ENCODE measurements at places on chromosomes 13 and 19.

DNA sequence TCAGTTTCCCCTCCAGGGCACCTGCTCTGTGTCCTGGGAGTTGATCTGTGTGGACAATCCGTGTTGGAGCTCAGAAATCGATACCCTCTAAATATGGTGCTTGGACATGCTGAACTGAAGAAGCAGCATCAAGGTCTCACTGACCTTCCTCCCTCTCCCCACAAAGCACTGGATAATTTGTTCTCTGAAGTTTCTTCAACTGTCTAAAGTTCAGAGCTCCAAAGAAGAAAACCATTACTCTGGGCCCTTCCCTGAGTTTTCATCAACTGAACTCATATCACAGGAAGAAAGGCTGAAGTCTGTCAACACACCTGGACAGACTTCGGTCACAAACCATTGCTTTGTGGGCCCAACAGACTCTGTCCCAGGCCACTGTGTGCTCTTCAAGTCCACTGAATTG lies 132.1 kb downstream of the RGCC start:
- no peak for DNase-seq

- no peak for DNase-seq
Measured at GRCh38 chr13:99991828-99992775, 10.5 kb downstream of the ZIC2 start.

DNA sequence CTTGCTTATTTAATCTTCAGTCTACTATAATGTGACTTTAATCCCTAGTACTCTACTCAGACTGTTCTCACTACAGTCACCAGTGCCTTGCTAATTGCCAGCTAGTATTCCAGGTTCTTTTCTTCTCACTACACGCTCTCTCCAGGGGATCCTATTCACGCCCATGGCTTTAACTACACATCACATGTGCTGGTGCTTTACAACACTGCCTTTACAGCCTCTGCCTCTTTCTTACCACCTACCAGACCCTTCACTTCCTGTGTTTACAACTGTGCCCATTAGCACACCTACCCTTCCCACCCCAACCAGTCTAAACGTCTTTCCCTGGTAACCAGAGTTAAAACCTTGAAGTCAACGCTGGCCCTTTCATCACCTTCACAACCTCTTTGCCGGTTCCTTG lies 249.5 kb downstream of the DNAJC15 start:
- no peak for DNase-seq

- peak; percentile 4 for DNase-seq
Measured at GRCh38 chr13:37944869-37945442, 75.4 kb upstream of the TRPC4 start.

DNA sequence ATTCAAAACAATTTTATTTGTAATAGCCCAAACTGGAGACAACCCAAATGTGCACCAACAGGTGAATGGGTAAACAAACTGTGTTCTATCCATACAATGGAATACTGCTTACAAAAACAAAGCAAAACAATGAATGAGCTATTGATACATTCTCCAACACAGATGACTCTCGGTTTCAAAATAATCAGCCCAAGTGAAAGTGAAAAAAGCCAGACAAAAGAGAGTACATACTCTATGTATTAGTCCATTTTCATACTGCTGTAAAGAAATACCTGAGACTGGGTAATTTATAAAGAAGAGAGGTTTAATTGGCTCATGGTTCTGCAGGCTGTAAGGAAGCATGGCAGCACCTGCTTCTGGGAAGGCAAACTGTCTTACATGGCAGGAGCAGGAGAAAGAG lies 65.2 kb upstream of the LRCH1 start:
- no peak for DNase-seq

- no peak for DNase-seq
Measured at GRCh38 chr19:52691215-52691610, 43.6 kb downstream of the ZNF611 start.

GRCh38 chr13:99911965-99912566 lies 59.5 kb downstream of the ZIC5 start:
- no peak for DNase-seq

- DNase-seq, result no peak
Measured at GRCh38 chr13:73096173-73096572, 37.4 kb downstream of the KLF5 start.

DNA sequence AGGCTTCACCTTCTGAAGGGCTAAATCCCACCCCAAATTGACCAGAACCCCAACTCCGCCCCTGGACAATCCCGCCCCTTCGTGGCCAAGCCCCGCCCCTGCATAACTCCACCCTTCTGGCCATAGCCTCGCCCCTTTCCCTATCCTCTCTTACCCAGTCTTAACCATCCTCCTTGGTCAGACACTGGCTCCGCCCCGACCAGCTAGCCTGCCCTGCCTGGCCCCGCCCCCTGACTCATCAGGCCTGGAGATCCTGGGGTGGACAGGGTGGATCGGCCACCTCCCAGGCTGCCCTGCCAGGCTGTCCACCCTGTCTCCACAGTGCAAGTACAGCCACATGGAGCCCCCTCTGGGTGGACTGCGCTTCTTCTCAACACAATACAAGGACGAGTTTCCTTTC lies 8.0 kb upstream of the ZNF358 start:
- peak; percentile 94 for DNase-seq

GRCh38 chr19:18698321-18699167 lies 15.1 kb downstream of the CRTC1 start:
- no peak for DNase-seq

DNA sequence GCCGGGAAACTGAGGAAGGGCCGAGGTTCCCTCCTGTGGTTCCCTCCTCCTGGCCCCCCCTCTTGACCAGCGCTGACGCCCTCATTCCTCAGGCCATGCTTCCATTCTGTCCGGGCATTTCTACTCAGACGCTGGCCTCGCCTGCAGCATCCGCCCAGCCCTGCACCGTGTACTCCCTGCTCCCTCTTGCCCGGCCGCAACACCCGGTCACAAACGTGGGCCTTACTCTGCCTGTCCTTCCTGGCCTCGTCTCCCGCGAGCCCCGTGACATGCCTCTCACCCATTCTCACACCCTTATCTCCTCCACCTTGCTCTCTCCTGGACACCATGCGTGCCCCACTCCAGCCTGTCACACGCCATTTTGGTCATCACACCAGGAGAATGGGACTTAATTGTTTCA lies 11.3 kb downstream of the HDGFL2 start:
- no peak for DNase-seq

GRCh38 chr13:37070145-37070695 lies 10.7 kb upstream of the SUPT20H start:
- no peak for DNase-seq

GRCh38 chr13:62906896-62907295 lies 1491.2 kb upstream of the PCDH20 start:
- DNase-seq, result no peak

GRCh38 chr13:95137096-95137495 lies 164.2 kb downstream of the ABCC4 start:
- DNase-seq, result peak; percentile 30

- peak; percentile 69 for DNase-seq
Measured at GRCh38 chr13:102846261-102847015, 606 bp downstream of the ERCC5 start.

- DNase-seq, result no peak
Measured at GRCh38 chr13:21833921-21834320, 163.0 kb downstream of the FGF9 start.

DNA sequence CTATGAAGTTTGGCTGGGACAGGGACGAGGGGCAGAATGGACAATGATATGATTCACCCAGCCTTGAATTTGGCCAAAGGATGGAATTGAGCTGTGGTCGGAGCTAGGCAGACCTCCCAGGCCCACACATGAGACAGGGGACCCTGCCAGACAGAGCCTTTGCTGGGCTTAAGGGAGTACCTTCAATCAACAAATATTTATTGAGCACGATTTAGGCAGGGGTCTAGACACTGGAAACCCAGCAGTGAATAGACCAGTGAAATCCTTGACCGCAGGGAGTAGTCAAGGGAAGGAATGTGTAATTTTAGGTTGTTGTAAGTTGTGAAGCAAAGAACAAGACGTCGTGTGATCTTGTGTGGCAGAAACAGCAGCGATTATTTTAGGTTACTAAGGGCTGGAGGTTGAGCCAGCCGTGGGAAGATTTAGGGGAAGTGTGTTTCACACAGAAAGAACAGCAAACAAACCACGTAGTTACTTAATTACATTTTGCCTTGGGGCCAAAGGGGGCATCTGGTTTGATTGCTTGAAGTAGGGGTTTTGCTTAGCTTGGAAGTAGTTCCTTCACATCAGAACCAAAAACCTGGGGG lies 16.9 kb upstream of the AP1M2 start:
- DNase-seq, result peak; percentile 48

GRCh38 chr13:87093399-87093798 lies 577.8 kb upstream of the SLITRK5 start:
- no peak for DNase-seq

GRCh38 chr13:95073747-95074311 lies 227.4 kb downstream of the ABCC4 start:
- DNase-seq, result no peak

DNA sequence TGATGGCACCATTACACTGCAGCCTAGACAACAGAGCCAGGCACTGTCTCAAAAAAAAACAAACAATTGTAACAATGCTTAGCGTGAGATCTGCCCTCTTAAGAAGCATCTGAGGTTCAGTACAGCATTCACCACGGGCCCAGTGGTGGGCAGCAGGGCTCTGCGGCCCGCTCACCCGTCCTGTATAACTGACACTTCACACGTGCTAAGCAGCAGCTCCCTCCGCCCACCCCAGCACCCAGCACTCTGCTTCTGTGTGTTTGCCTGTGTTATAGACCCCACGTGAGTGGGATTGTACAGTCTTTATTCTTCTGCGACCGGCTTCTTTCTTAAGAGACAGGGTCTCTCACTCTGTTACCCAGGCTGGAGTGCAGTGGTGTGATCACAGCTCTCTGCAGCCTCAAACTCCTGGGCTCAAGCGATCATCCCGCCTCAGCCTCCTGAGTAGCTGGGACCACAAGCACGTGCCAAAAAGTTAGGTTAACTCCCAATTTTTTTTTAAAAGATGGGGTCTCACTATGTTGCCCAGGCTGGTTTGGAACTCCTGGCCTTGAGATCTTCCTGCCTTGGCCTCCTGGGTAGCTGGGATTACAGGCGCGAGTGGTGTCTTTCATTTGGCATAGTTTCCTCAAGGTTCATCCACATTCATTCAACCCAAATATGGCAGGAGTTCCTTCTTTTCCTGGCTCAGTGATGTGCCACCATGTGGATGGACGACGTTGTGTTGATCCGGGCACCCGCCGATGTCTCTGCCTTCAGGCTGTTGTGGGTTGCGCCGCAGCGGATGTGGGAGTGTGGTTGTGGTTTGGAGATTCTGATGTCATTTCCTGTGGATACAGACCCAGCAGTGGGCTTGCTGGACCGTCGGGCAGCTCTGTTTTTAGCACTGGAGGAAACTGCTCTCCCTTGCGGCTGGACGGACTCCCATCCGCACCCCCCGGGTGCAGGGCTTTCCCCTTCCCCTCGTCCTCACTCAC lies 170.0 kb downstream of the KDM4B start:
- DNase-seq, result peak; percentile 77

DNA sequence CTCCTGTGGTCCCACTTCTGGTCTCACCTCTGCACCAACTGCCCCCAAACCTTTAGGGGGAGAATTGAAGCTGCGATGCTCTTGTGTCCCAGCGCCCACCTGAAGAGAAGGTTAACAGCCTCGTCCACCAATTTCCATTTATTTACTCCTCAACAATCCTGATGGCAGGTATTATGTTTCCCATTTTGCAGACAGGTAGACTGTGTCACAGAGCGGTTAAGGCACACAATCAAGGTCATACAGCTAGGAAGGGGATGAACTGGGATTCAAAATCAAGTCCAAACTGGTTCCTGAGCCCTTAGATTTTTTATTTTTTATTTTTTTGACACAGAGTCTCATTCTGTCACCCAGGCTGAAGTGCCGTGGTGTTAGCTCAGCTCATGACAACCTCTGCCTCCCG lies 6.2 kb downstream of the DNASE2 start:
- DNase-seq, result no peak

- DNase-seq, result no peak
Measured at GRCh38 chr19:12766051-12766521, 9.3 kb downstream of the HOOK2 start.

- DNase-seq, result no peak
Measured at GRCh38 chr19:19489804-19490204, 25.5 kb downstream of the TSSK6 start.

DNA sequence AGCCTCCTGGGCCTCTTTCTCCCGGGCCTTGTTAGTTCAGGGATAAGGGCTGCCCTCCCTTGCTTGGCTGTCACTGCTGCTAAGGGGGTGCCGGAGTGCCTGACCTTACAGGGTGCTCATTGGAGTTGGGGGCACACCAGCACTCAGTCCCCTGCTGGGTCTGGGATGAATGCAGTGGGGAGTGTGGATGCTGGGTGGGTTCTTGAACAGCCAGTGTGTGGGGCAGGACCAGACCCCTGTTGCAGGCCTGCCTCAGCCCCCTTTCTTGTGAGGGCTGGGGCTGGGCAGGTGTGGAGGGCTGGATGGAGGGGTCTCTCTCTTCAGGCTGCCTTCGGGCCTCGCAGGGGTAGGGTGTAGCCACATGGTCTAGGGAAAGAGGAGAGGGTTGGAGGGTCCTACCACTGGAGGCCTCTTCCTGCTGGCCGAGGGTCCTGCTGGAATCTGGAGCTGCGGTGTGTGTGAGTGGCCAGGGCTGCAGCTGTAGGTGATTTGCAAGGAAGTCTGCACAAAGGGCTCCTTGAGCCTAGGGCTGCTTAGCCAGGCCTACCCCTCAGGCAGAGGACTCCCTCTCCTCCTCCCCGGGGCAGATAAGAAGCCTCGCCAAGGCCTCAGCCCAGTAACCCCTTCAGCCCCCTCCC lies 3.2 kb downstream of the CEBPA start:
- DNase-seq, result no peak

- DNase-seq, result no peak
Measured at GRCh38 chr19:49807058-49807903, 5.8 kb downstream of the FUZ start.

- DNase-seq, result peak; percentile 41
Measured at GRCh38 chr13:51733374-51734298, 70.3 kb downstream of the DHRS12 start.

DNA sequence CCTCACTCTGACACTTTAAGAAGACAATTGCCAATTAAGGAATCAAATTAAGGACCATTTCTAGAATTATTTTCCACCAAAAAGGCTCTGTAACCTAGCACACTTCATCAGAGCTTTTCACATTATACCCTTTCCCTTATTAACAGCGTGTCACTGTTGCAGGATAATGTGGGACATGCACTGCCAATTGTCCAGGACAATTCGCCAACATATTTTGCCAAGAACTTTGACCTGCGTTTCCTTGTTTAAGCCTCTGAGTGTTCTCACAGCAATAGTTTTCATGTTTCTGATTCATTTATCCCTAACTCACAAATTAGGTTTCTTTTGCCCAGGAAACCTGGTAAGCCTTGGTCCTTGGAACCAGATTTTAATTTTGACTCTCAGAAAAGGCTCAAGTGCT lies 13.3 kb downstream of the COL4A1 start:
- no peak for DNase-seq

DNA sequence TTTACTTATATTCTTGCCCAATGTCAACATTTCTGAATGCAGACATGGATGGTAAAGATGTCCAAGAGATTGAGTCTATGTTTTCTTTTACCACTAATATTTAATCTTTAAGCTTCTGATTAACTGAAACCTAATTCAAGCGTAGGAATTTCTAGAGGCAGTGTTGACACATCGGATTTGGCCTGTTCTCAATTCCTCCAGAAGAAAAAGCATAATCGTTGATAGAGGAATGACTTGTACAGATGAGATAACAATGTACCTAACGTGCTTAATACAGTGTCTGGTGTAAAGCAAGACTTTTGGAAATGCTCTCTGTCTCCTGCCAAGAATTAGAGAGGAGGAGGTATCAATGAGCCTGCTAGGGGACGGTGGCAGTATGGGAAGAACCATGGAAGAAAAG lies 35.2 kb downstream of the SLC15A1 start:
- no peak for DNase-seq
